Caco-2 (cell line): ENCODE measurements at places on chromosomes 12 and 14. TPM values are rescaled to one million over a fixed set of nuclear protein-coding genes. Genes with fewer than 3 reads are reported as not detected.

- H3K4me3 ChIP-seq, result no peak overlapping the region
- H3K4me1 ChIP-seq, result peaks cover 16% of the 10 kb centered on the region
- no peak overlapping the region for H3K27ac ChIP-seq
- no peaks in the 10 kb centered on the region for H3K27me3 ChIP-seq
- peak; percentile 45 for DNase-seq
- no peaks in the 10 kb centered on the region for H3K36me3 ChIP-seq
These were observed 372.2 kb downstream of the RAD51B start for GRCh38 chr14:68191567-68192321.

Gene CCDC177
- total RNA-seq, result 0.56 and 0.82 TPM in 2 replicates

GRCh38 chr12:19529951-19530636, 90.8 kb downstream of the AEBP2 start:
- H3K4me1 ChIP-seq, result no peaks in the 10 kb centered on the region
- H3K4me3 ChIP-seq, result no peak overlapping the region
- H3K27ac ChIP-seq, result no peak overlapping the region
- no peaks in the 10 kb centered on the region for H3K36me3 ChIP-seq
- DNase-seq, result no peak

Gene KRT6B
- total RNA-seq, result not detected in 2 replicates

Gene CIROP
- not detected in 2 replicates for total RNA-seq

Gene DBX2
- not detected in 2 replicates for total RNA-seq

- no peak overlapping the region for H3K27ac ChIP-seq
- H3K27me3 ChIP-seq, result no peaks in the 10 kb centered on the region
- H3K4me3 ChIP-seq, result no peak overlapping the region
- H3K36me3 ChIP-seq, result 0 out of 2 replicates have a peak, but pooled peaks cover 1% of the 10 kb centered on the region
- DNase-seq, result no peak
- H3K4me1 ChIP-seq, result peaks cover 5% of the 10 kb centered on the region; the same call in 1 of the 2 replicates
These were observed 132.4 kb downstream of the TGFB3 start for GRCh38 chr14:75849300-75849895.

GRCh38 chr12:90770861-90771260, 184.1 kb downstream of the CCER1 start:
- H3K27me3 ChIP-seq, result no peaks in the 10 kb centered on the region
- no peaks in the 10 kb centered on the region for H3K4me1 ChIP-seq
- no peaks in the 10 kb centered on the region for H3K36me3 ChIP-seq

GRCh38 chr14:88470542-88471440, 84.0 kb downstream of the PTPN21 start:
- DNase-seq, result no peak
- H3K4me3 ChIP-seq, result no peak overlapping the region
- peaks cover 23% of the 10 kb centered on the region for H3K4me1 ChIP-seq
- H3K36me3 ChIP-seq, result peaks cover 1% of the 10 kb centered on the region; the same call in 1 of the 2 replicates
- H3K27ac ChIP-seq, result no peak overlapping the region
- no peaks in the 10 kb centered on the region for H3K27me3 ChIP-seq

DNA sequence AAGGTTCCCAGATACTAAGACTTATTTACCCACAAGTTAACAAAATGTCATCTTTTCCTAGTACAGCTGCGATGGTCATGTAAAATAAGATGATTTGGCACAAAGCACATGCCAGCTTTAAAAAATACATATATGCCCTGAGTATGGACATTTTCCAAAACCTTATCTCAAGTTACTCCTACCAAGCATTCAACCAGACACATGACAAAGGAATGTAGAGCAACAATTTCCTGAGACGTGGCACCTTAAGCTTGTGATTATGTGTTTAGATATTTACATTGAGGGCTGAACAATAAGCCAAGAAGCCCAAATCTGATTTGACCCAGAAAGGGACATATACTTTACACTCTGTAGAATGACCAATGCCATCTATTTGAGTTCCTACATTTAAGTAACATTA, 24.5 kb upstream of the OVCH1 start:
- no peaks in the 10 kb centered on the region for H3K4me1 ChIP-seq
- no peaks in the 10 kb centered on the region for H3K36me3 ChIP-seq
- no peak overlapping the region for H3K4me3 ChIP-seq
- no peak overlapping the region for H3K27ac ChIP-seq
- H3K27me3 ChIP-seq, result no peaks in the 10 kb centered on the region

Gene PLCZ1
- not detected in 2 replicates for total RNA-seq

DNA sequence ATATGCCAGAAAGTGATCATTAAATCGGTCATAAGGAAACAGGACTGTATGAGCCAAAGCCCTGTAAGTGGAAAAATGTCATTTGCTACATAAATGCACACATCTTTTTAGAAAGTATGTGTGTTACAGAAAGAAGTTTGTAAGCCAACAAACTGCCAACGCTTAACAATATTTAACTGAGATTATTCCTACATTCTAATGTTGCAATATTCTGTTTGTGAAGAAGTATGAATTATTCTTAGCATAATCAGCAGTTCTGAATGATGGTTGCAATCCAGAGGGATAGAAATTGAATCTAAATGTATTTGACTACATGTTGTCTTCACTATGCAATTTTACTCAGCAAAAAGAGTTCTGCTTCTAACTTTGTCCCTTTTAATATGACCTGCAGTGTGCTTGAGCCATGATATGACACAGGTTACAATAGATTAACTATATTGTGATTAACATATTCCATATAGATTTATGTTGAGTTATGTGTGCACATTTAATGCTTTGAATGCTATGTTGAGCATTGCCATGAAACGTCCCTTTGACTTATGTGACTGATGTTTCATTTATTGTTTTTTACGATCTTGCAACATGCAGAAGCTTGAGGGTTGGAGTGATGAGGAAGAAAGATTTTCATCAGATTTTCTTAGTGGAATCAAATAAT, 66.8 kb upstream of the PTPRQ start:
- H3K27me3 ChIP-seq, result no peaks in the 10 kb centered on the region; the same call in 1 of the 2 replicates
- no peak overlapping the region for H3K4me3 ChIP-seq
- DNase-seq, result no peak
- H3K27ac ChIP-seq, result no peak overlapping the region

- no peak for DNase-seq
- H3K4me3 ChIP-seq, result no peak overlapping the region
- no peaks in the 10 kb centered on the region for H3K36me3 ChIP-seq
- H3K4me1 ChIP-seq, result no peaks in the 10 kb centered on the region
These were observed 73.7 kb upstream of the SFSWAP start for GRCh38 chr12:131636940-131637750.

- no peak for DNase-seq
- no peaks in the 10 kb centered on the region for H3K4me1 ChIP-seq
These were observed 16.4 kb upstream of the ST8SIA1 start for GRCh38 chr12:22350886-22351285.

Gene CMA1
- total RNA-seq, result not detected in 2 replicates

GRCh38 chr14:68143341-68143841, 323.8 kb downstream of the RAD51B start:
- no peak for DNase-seq
- H3K4me1 ChIP-seq, result peaks cover 38% of the 10 kb centered on the region
- H3K27me3 ChIP-seq, result no peaks in the 10 kb centered on the region
- H3K4me3 ChIP-seq, result no peak overlapping the region
- H3K27ac ChIP-seq, result no peak overlapping the region

DNA sequence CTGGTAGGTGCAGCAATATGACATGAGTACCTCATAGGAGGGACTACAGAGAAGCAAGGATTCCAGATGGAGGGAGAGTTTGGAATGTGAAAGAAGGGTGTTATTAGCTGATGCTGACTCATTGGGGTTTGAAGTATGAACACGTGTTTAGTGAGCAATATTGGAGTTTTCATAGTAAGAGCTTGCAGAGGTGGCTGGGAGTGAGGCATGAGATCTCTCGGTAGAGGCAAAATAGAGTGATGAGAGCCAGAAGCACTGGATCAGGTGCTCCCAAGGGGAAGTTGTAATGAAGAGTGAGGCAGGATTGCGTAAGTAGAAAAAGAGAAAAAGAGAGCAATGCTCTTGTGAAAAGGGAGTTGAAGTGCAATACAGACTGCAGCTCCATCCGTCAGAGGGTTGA, 42.1 kb downstream of the MGST1 start:
- H3K27ac ChIP-seq, result no peak overlapping the region
- no peak overlapping the region for H3K4me3 ChIP-seq
- no peaks in the 10 kb centered on the region for H3K36me3 ChIP-seq
- peaks cover 4% of the 10 kb centered on the region; the same call in 1 of the 2 replicates for H3K4me1 ChIP-seq
- H3K27me3 ChIP-seq, result no peaks in the 10 kb centered on the region

DNA sequence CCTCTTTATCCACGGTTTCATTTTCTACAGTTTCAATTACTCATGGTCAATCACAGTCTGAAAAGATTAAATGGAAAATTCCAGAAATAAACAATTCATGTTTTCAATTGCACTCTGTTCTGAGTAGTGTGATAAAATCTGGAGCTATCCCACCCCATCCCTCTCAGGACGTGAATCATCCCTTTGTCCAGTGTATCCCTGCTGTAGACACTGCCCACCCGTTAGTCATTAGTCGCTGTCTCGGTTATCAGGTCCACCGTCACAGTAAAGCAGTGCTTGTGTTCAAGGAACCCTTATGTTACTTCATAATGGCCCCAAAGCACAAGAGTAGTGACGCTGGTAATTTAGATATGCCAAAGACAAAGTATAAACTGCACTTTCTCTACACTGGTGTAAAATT, 141.0 kb upstream of the LMNTD1 start:
- no peaks in the 10 kb centered on the region for H3K27me3 ChIP-seq
- DNase-seq, result no peak
- peaks cover 15% of the 10 kb centered on the region for H3K4me1 ChIP-seq
- H3K27ac ChIP-seq, result no peak overlapping the region

DNA sequence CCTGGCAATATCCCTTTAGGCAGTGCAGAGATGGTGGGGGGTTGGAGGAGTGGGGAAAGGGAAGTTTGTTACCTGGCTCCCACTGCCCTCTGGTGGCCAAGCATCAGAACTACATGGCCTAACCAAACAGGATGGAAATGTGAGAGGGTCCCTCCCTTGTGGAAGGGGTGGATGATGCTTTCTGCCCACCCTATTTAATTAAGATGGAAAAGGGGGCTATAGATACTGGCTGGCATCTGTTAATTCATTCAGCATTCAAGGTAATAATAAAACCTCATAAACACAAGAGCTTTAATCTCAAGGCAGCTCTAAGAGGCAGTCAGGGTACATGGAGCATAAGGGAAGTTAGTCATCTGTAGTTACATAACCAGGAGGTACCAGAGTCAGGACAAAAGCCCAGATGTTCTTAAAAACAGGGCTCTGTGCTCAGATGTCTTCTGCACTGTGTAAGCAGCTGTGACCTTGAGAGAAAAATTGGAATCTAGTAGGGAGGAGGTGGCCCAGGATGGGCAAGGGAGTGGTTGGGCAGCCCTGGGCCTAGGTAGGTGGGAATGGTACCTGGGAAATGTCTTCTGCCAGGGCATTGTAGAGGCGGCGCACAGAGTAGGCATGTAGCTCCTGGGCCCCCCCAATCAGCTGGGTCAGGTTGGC, 4.6 kb downstream of the AP1G2 start:
- H3K36me3 ChIP-seq, result peaks cover 5% of the 10 kb centered on the region
- H3K27me3 ChIP-seq, result no peaks in the 10 kb centered on the region
- H3K27ac ChIP-seq, result no peak overlapping the region
- peak; percentile 72 for DNase-seq
- H3K4me1 ChIP-seq, result peaks cover 2% of the 10 kb centered on the region; the same call in 1 of the 2 replicates

Gene GAS2L3
- total RNA-seq, result 25.0 and 27.2 TPM in 2 replicates

Gene CAPZA3
- not detected in 2 replicates for total RNA-seq

GRCh38 chr14:104277416-104278213, 139.2 kb downstream of the KIF26A start:
- H3K27ac ChIP-seq, result no peak overlapping the region
- H3K36me3 ChIP-seq, result no peaks in the 10 kb centered on the region
- DNase-seq, result no peak
- H3K4me3 ChIP-seq, result no peak overlapping the region
- H3K27me3 ChIP-seq, result no peaks in the 10 kb centered on the region; the same call in 1 of the 2 replicates
- no peaks in the 10 kb centered on the region for H3K4me1 ChIP-seq

Gene NUP37
- total RNA-seq, result 78.9 and 87.4 TPM in 2 replicates

- H3K27ac ChIP-seq, result no peak overlapping the region
- H3K27me3 ChIP-seq, result no peaks in the 10 kb centered on the region
- no peaks in the 10 kb centered on the region for H3K36me3 ChIP-seq
- H3K4me3 ChIP-seq, result no peak overlapping the region
These were observed 90.4 kb downstream of the PIWIL1 start for GRCh38 chr12:130428116-130428515.

DNA sequence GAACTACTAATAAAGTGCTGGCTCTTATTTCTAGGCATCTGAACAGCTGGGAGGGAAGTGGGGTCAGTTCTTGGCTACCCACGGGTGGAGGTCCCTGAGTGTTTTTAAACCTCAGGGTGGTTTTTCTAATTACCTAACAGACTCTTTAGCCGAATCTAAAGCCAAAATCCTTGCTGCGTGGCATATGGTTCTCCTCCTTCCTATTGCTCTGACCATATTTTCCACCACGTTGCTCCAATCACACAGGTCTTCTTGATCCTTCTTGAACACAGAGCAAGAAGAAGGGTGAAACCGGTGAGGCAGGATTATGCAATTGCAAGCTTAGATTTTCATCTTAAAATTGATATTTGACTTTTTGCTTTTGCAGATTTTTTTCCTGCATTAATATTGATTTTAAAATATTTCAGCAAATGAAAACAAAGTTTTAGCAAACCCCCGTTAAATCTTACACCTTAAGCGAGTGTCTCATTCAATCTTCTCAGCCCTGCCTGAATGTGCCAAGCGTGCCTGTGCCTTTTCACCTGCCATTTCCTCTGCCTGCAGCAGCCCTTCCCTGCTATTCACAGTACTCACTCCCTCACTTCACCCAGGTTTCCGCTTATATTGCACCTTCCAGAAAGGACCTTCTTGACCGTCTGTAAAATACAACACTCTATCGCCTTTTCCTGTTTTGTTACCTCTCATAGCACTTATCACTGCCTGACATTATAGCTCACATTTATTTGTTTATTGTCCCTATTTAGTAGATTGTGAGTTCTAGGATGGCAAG, 506.0 kb downstream of the DIO2 start:
- H3K4me1 ChIP-seq, result peaks cover 65% of the 10 kb centered on the region
- no peak for DNase-seq
- H3K27me3 ChIP-seq, result no peaks in the 10 kb centered on the region
- H3K27ac ChIP-seq, result peak overlapping the region; percentile 88
- H3K36me3 ChIP-seq, result no peaks in the 10 kb centered on the region

DNA sequence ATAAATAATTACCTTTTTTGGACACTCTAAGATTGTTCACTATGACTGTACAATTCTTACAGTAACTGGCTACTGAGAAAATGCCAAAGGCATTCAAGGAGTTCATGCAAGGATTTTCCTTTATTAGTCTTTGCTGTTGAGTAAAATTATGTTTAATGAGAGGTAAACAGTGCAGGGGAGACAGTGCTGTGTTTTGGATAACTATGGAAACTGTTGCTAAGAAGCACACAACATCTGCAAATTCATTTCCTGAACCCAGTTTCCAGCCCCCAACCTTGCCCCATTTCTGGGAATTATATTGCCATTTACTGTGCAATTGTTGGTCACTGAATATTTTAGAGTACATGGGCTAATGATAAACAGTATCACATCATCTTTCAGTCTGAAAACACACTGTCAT, 1005.8 kb downstream of the TRHDE start:
- no peaks in the 10 kb centered on the region for H3K36me3 ChIP-seq
- H3K27me3 ChIP-seq, result no peaks in the 10 kb centered on the region
- H3K4me1 ChIP-seq, result no peaks in the 10 kb centered on the region
- DNase-seq, result no peak
